CD4-positive, alpha-beta T cell treated with Interleukin-15 for 4 hours (primary cell): ENCODE measurements at places on chromosomes 7 and 10.

DNA sequence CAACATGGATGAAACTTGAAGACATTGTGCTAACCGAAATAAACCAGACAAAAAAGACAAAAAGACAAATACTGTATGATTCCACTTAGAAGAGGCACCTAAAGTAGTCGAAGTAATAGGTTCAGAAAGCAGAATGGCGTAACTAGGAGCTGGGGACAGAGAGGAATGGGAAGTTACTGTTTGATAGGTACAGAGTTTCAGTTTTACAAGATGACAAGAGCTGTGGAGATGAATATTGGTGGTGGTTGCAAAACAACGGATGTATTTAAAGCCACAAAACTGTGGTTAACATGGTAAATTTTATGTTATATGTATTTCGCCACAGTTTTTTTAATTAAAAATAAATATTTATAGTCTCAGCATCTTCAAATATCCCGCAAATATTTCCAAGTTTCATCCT lies 64.1 kb upstream of the DIP2C start:
- no peak for DNase-seq

- no peak for DNase-seq
Measured at GRCh38 chr10:9561821-9562505, 1455.7 kb upstream of the CELF2 start.

DNA sequence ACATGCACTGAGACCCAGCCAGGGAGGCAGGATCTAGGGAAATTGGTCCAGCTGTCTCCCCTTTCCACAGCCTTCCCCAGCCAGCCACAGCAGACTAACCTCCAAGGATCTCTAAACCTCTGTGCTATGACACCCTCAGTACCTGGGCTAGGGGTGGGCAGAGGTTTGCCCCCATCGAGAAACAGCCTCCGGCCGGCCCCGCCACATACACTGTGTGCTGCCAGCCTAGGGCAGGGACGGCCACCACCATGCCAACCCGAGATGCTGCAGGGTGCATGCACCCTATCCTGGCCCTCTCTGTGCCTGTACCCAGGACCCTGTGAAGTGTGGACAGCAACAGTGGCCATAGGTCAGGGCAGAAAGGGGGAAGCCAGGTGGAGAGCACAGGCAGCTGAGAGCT lies 58.1 kb downstream of the PARP12 start:
- DNase-seq, result no peak

GRCh38 chr7:42753367-42753766 lies 158.5 kb downstream of the C7orf25 start:
- no peak for DNase-seq

DNA sequence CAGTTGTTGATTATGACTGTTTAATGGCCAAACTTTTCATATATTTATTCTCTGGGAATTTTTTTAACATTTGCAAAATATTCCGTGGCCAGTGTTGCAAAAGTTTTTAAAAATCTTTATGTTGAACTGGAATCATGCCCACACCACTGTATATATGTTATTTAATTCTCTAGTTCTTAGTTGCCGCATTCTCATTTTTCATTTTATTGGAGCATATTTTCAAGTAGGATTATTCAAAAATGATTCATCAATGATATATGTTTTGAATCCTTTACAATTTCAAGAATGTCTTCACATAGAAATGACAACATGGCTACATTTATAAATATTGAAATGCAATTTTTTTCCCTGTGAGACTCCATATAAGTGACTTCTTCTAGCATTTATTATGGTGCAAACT lies 188.6 kb upstream of the LRRTM3 start:
- DNase-seq, result no peak

GRCh38 chr10:71359364-71360046 lies 37.2 kb upstream of the CDH23 start:
- no peak for DNase-seq
